Fibroblast of lung (primary cell): ENCODE measurements at places on chromosomes 6 and 20. TPM values are rescaled to one million over a fixed set of nuclear protein-coding genes. Genes with fewer than 3 reads are reported as not detected.
A peak's percentile ranks its signal among the peaks of the same experiment; 100 is the strongest.

GRCh38 chr20:51789434-51789833 lies 12.9 kb downstream of the SALL4 start:
- no peak for DNase-seq

The OTOR gene
- not detected in 2 replicates for total RNA-seq

The DACT2 gene
- total RNA-seq = not detected in 2 replicates

GRCh38 chr20:59752101-59752586 lies 147.8 kb downstream of the PHACTR3 start:
- no peak for DNase-seq

DNA sequence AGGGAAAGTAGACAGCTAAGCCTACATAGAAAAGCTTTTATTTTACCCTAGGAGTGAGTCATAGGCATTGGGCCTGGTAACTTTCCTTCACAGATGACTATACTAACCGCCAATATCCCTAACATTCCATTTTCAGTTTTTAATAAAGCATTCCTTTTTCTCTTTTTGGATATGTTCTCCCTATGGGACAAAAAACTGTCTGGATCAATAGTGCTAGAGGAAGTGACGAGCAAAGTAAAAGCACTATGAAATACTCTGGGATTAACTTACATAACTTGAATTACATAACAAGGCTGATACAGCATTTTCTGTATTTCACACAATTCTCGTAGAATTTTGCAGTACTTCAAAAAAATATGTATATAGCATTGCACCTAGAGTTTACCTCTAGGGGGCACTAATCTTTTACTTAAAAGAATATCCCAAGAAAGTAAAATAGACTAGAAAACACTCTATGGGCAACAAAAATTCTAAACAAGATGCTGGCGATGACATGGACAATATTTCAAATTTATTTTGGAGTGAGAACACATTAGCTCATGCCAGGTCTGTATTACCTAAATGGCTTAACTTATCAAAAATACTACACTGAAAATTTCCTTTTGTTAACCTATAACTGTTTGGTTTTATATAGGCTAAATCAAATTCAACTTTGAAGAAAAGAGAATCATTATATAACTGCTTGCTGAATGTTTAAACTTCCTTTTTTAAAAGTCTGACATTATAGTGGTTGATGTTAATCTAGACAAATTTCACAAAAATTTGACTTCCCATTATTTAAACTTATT lies 66.3 kb upstream of the DST start:
- DNase-seq = peak; percentile 86

DNA sequence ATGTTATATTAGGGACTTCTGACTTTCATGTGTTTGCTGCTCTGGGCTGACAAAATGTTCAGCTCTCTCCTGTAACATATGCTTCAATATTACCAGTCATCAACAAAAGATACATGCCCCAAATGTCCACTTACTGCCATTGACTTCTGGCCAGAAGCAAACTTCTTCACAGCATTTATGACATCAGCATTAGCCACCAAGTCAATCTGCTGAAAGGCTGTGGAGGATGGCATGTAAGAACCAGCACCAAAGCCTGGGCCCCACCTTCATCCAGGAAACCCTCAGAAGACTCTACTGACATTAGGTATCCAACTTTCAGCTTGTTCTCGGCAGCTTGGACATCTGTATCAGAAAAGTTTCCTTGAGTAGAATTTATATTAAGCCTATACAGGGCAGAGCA lies 595.5 kb downstream of the COL12A1 start:
- DNase-seq = no peak

DNA sequence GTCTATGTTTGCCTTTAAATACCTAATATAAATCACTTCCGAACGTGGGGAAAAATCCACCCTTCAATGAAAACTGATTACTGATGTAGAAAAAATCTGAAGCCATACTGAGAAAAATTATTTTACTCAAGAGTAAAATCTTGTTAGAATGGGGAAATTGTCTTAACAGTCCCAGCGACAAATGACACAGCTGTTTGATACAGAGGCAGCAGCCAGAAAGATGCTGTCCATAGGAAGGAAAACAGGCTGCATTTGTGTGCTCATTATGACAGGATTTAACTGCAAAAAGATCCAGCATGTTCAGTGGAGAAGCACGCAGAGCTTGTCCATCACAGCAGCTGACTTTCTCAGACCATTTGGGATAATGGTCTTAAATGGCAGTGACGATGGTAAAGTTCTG lies 443.0 kb downstream of the TFAP2B start:
- no peak for DNase-seq

DNA sequence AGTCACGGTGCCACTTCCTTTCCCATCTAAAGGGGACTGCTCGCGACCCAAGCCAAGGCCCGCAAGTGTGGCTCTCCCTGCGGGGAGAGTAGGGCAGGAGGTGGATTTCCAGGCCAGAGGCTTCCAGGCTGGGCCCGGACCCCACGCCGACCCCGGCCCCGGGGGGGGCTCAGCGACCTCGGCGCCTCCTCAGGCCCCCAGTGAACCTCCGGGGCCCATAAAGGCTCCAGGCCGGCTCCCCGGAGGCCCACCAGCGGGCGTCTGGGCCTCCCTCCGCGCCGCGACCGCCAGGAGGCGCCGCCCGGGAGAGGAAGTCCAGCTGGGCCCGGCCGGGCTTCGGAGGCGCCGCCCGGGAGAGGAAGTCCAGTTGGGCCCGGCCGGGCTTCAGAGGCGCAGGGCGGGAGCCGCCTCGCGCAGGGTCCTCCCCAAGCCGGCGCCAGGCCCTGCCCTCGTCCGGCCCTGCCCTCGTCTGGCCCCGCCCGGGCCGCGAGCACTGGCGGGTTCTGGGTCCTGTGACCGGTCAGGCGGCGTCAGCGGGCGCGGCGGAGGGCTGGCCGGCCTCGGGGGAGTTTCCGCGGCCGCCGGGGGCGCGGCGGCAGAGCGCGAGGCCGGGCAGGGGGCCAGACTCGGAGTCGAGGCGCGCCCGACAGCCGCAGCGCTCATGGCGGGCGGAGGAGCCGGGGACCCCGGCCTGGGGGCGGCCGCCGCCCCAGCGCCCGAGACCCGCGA lies at the start of gene RAB32:
TSS of gene RAB32 (plus strand) at position 623 of the 729 bp plus-strand sequence. CDS start at position 662, 39 bp downstream.
- DNase-seq = peak; percentile 95

The SRSF12 gene
- total RNA-seq = 0.33 and 0.51 TPM in 2 replicates

DNA sequence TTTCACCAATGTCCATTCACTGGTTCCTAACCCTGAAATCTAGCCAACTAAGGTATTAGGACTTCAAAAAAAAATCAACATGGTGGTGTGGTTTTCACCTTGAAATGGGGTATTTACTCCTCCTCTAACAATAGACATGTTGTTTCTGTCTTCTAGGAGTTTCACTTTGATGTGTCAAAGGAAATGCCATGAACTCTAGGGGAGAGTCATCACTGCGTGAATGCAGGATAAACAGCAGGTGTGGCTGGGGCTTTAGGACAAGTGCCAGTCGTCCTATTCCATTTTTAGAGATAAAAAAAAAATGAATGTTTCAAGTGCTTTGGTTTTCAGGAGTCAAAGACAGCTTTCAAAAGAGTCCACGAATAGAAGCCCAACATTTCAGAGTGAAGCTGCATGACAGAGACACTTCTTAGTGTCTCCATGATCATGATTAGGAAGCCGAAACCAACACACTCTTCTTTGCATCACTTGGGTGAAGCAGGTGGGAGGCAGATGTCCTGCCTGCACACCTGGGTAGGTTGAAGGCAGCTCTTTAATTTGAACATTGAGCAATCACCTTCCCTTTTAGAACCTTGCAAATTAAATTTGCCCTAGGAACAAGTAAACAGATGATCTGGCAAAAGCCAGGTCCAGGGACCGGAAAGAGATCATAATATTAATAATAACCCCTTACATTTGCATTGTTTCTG lies 328.5 kb upstream of the PRDM1 start:
- no peak for DNase-seq

DNA sequence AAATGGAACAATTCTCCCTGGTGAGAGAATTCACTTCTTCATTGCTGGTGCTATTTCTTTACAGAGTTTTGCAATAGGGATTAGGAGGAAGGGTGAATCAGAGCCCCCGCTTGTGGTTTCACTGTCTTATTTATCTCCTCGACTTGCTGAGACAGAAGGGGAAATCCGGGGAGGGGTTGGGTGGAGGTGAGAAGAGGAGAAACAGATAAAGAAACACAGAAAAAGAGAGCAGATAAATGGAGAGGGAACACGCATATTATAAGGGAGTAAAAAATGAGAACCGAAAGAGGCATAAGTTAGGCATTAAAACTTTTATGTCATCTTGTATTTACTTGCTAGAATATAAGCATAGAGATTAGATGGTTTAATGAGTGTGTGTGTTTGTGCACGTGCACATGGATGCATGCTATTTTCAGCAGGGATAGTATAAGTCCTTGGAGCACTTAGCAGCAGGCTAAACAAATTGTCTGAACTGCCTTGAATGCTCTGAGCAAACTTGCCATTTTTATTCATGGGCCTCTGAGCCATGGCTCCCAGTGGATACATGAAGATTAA lies 105.0 kb downstream of the OLIG3 start:
- DNase-seq = no peak

The ZNF831 gene
- total RNA-seq = not detected in 2 replicates

The OR2B2 gene
- not detected in 2 replicates for total RNA-seq

The PBOV1 gene
- total RNA-seq = not detected in 2 replicates

GRCh38 chr6:123635144-123635543 lies 1.6 kb downstream of the TRDN start:
- no peak for DNase-seq

The DDO gene
- total RNA-seq = 8.7 and 12.2 TPM in 2 replicates

The GJA10 gene
- total RNA-seq = not detected in 2 replicates

GRCh38 chr20:36726168-36726567 lies 19.7 kb downstream of the NDRG3 start:
- no peak for DNase-seq

- no peak for DNase-seq
Measured at GRCh38 chr6:40611912-40612311, 24.7 kb upstream of the LRFN2 start.

DNA sequence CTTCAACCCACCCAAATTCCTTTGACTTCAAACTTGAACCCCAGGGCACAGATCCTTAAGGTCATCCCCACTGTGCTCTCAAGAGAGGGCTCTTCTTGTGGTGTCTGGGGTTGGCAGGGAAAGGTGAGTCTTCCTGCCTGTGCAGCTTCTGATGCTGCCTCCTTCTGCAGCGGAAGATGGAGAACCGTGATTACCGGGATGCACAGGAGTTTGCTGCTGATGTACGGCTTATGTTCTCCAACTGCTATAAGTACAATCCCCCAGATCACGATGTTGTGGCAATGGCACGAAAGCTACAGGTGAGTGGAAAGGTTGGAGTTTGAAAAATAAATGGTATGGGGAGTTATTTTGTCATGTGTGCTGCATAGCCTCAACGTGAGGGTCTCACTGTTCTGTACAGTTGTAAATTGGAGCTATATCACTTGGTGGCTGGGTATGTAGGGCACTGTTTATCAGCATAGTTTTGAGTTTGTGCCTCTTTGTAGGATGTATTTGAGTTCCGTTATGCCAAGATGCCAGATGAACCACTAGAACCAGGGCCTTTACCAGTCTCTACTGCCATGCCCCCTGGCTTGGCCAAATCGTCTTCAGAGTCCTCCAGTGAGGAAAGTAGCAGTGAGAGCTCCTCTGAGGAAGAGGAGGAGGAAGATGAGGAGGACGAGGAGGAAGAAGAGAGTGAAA lies 9.0 kb downstream of the BRD2 start:
- no peak for DNase-seq

GRCh38 chr20:60822699-60823607 lies 429.1 kb upstream of the CDH4 start:
- DNase-seq = no peak

DNA sequence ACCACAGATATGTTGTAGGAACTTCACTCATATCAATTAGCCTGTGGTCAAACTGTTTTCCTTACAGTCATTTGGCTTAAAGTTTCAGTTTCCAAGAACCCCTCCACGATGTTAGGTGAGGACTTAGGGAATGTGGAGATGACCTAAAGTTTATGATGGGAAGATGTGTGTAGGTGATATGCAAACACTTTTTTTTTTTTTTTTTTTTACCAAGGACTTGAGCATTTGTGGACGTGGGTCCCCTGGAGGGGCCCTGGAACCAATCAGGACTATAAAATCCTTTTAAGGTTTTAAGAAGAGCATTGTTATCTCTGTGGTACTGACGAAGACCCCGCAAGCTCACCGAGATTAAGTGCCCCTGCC lies 478 bp upstream of the MTHFD1L start:
- peak; percentile 11 for DNase-seq

GRCh38 chr20:32296819-32297420 lies 19.5 kb downstream of the KIF3B start:
- peak; percentile 67 for DNase-seq

The CYP21A2 gene
- not detected in 2 replicates for total RNA-seq

GRCh38 chr20:24589815-24590177 lies 120.4 kb downstream of the SYNDIG1 start:
- DNase-seq = no peak

- peak; percentile 88 for DNase-seq
Measured at GRCh38 chr6:42046464-42047212, 3.7 kb upstream of the TAF8 start.

- no peak for DNase-seq
Measured at GRCh38 chr20:51400051-51400926, 142.2 kb downstream of the NFATC2 start.

GRCh38 chr6:17419189-17419575 lies 25.8 kb downstream of the CAP2 start:
- peak; percentile 36 for DNase-seq

DNA sequence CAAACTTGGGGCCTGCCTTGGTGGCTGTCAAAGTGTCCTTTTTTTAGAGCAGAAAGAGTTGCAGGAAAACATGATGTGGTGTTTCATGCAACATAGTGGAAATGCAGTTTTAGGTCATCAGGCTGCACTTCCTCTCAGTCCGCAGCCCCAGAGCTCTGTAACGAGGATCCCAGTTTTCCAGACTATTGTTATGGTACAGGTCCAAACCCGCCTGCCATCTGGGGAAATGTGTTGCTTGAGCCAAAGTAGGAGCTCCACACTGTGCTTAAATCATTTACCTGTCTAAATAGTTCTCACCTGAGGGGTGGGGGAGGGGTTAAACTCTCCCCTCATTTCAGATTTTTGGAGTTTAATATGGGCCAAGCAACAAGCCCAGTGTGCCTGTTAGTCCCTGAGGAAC lies 59.8 kb downstream of the GOPC start:
- no peak for DNase-seq

The PDYN gene
- not detected in 2 replicates for total RNA-seq

- no peak for DNase-seq
Measured at GRCh38 chr20:32232326-32232886, 24.7 kb downstream of the POFUT1 start.

- DNase-seq = peak; percentile 5
Measured at GRCh38 chr20:43459022-43459942, 1.6 kb downstream of the SRSF6 start.

GRCh38 chr20:17490501-17490900 lies 40.7 kb downstream of the BFSP1 start:
- no peak for DNase-seq

The KCNB1 gene
- under 0.01 TPM in 2 replicates for total RNA-seq

The KIF16B gene
- 9.8 and 17.3 TPM in 2 replicates for total RNA-seq

DNA sequence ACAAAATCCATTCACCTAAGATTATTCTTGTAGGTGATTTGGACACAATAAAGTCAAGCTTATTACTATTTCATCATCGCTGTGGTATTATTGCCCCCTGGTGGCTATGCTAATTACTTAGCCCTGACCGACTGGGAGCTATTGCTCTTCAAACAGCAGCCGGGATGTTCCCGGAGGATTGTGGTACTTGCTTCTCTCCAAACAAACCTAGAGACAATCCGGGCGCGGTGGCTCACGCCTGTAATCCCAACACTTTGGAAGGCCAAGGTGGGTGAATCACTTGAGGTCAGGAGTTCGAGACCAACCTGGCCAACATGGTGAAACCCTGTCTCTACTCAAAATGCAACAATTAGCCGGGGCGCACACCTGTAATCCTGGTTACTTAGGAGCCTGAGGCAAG lies 15.4 kb upstream of the STMND1 start:
- DNase-seq = peak; percentile 67
